ENCODE measurements at places on chromosomes 6 and 20.

DNA sequence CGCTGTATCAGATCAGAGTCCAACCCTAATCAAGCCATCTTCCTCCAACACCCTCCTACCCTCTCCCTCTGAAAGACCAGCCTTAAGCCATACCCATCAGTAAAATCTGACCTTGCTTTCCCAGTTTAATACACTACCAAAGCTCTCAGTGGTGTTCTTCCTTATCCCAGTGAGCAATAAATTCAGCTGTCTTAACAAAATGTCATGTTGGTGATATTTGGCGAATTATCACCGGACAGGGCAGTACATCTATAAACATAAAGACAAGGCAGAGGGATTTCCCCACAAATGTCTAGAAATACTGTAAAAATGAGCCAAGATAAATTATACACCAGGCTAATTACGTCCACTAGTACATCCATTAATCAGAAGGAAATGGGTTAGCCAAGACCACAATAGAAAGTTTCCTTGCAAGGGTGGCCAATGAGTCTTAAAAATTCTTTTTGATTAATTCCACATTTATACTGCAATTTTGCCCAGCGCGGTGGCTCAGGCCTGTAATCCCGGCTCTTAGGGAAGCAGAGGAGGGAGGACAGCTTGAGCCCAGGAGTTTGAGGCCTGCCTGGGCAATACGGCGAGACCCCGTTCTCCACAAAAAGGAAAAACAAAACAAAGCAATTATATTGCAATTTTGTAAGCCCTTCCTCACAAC is 905 bp downstream of the RARS2 start:
- no peak for DNase-seq

DNA sequence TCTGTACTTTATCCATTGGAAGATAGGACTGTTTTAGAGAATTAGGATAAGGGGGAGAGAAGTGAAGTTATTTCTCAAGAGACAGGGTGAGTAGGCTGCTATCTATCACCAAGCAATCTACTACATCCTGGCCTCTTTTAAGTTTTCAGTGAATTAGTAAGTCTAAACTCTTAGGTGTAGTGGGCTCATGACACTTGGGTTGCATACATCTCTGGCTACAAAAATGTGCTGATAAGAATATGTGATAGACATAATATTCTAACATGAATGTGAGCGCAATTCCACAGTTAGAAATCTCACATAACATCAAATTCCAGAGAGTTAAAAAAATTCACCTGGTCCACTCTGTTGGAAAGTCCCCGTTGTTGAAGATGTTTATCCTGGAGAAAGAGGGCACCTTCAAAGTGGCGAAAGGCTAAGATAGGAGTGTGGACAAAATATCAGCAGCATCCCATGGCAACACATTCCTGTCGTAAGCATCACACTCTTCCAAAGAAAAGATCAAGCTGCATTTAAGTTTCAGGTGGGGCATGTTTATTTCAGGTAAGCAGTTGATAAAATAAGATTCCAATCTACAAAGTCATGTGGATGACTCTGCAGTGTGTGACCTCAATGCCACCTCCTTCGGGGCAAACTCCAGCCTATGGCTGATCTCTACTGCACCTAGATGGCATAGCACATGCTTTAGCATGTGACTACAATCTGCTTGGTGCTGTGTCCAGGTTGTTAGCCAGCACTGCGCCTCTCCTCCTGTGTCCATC is 111.7 kb upstream of the NEDD9 start:
- no peak for DNase-seq

- DNase-seq: no peak
Observed at GRCh38 chr6:75381877-75382633, 97.5 kb upstream of the TMEM30A start.

GRCh38 chr20:63381781-63382431 is 20.8 kb upstream of the CHRNA4 start:
- no peak for DNase-seq

- DNase-seq: no peak
Observed at GRCh38 chr20:39878809-39879208, 810.2 kb downstream of the MAFB start.

- DNase-seq: peak; percentile 88
Observed at GRCh38 chr6:168218785-168219566, 100.6 kb downstream of the DACT2 start.

DNA sequence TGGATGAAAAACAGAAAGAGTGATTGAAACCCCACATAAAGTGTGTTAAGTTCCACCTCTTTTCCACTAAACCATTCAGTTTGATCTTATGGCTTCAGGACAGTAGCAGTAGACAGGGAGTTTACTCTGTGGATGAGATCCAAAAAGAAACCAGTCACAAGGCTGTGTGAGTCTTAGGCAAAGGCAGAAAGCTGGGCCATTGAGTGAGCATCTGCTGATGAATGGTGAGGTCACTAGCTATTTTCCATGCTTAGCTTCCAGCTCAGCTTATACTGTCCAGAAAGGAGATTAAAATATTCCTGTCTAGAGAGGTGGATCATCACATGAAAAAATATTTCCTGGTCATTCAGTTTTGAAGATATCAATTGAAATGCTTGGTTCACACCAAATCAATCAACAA is 1643.9 kb downstream of the HACE1 start:
- DNase-seq: no peak

DNA sequence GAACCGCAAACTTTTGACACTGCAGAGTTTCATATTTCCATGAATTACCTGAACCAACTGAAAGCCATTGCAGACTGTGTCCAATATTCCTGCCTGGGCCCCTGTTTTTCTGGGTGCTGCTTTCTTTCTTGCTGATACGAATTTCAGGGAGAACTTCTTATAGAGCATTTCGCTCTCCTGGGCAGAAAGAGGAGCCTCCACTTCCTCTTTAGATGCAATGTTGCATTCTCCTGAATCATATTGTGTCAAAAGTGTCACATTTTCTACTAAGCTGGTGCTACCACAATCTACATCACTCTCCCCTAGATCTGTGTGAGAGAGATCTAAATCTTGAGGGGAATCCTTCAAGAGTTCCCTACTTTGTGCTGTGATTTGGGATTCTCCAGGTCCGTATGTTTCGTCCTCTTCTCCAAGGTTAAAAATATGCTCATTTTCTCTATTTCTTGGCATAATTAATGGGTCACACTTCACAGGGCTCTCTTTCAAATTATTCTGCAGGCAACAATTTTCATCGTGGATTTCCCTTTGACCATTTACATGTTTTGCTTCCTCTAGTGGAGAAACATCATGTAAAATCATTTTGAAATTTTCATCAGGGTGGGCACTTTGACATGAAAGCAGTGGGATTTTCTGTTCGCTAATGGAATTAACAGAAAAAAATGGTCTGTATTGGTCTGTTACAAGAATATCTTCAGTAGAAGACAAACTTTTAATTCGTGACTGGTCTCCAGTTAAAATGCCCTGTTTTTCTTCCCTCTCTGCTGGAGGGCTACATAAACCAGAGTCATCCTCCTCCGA is 102.3 kb downstream of the DST start:
- DNase-seq: no peak

- no peak for DNase-seq
Observed at GRCh38 chr6:170158296-170159021, 132.4 kb downstream of the DLL1 start.

GRCh38 chr20:63313349-63314014 is 20.5 kb downstream of the COL20A1 start:
- DNase-seq: no peak

GRCh38 chr20:38208088-38208487 is 43.0 kb upstream of the TGM2 start:
- no peak for DNase-seq

GRCh38 chr20:51938559-51939258 is 136.4 kb upstream of the SALL4 start:
- no peak for DNase-seq

DNA sequence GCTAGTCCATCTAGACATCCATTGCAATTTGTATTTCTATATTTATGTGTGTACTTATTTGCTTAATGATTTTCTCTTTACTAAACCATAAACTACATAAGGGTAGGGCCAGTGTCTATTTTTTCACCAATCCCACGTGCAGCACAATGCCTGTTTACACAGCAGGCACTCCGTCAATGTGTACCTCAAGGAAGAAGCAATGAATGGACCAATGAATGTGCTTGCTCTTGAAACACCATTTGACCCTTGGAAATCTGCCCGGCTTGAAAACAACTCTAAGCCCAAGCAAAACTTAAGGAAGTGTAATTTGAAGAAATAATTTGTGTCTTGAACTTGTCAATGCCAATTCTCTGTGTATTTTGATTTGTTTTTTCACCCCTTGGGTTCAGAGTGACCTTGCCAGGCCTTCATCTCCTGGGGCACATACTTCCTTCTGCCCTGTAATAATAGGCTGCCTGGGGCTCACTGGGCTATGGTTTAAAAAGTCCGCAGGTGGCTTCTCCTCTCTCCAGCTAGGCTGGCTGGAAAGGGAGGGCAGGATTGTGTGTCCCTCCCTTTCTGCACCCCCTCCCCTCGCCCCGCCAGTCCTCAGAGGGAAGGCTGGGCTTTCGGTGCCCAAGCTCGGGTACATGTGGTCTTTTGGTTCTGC is 140.8 kb upstream of the ARMC2 start:
- no peak for DNase-seq

- no peak for DNase-seq
Observed at GRCh38 chr6:78513856-78514255, 353.5 kb upstream of the IRAK1BP1 start.

GRCh38 chr6:101799531-101799930 is 406.0 kb downstream of the GRIK2 start:
- no peak for DNase-seq

- no peak for DNase-seq
Observed at GRCh38 chr6:90947184-90948064, 360.6 kb upstream of the MAP3K7 start.

DNA sequence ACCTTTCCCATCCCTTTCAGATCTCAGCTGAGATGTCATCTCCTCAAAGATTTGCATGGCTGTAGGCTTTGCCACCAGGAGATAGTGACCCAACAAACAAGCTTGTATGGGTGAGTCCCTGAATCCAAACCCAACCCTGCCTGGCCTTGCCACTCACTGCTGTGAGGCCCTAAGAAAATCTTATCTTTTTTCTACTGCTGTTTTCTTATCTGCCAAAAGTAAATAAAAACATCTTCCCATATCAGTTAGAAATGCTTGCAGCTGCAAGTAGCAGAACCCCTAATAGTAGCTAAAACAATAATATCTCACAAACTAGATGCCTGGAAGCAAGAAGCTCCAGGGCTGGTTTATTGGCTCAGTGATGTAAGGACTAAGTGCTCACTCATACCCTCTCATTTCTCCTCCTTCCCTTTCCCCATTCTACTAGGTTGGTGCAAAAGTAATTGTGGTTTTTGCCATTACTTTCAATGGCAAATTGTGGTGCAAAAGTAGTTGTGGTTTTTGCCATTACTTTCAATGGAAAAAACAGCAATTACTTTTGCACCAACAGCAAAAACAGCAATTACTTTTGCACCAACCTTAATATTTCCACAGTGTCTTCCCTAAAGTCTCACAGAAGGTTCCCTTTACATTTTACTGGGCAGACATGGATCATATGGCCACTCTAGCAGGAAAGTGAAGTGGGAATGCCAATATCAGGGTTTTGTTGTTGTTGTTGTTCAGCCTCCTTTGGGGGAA is 56.7 kb upstream of the PSMF1 start:
- DNase-seq: no peak

GRCh38 chr20:38888059-38888831 is 38.0 kb upstream of the FAM83D start:
- no peak for DNase-seq

DNA sequence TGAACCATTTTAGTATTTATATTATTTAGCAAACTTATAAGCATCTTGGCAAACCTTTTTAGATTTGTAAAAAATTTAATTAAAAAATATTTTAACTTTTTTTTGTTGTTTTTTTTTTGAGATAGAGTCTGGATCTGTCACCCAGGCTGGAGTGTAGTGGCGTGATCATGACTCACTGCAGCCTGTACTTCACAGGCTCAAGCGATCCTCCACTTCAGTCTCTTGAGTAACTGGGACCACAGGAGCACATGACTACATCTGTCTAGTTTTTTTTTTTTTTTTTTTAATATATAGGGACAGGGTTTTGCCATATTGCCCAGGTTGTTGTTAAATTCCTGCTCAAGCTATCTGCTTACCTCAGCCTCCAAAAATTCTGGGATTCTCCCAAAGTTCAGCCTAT is 161.1 kb downstream of the EYS start:
- no peak for DNase-seq

DNA sequence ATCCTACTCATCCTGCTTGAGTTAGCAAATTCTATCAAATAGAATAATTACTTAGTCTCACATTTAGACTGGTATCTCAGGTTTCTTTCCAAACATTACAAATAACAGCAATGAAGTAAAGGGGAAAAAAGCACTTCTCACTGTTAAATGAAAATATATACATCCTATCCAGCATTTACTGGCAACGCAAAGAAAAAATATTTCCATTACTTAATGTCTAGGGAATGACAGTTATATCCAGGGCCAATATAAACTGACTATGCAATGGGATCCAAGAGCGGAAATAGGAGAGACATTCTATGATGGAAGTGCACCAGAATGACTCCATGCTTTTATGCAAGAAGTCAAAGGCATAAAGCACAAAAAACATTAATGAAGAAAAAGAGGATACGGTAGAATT is 60.3 kb downstream of the ME1 start:
- DNase-seq: no peak

DNA sequence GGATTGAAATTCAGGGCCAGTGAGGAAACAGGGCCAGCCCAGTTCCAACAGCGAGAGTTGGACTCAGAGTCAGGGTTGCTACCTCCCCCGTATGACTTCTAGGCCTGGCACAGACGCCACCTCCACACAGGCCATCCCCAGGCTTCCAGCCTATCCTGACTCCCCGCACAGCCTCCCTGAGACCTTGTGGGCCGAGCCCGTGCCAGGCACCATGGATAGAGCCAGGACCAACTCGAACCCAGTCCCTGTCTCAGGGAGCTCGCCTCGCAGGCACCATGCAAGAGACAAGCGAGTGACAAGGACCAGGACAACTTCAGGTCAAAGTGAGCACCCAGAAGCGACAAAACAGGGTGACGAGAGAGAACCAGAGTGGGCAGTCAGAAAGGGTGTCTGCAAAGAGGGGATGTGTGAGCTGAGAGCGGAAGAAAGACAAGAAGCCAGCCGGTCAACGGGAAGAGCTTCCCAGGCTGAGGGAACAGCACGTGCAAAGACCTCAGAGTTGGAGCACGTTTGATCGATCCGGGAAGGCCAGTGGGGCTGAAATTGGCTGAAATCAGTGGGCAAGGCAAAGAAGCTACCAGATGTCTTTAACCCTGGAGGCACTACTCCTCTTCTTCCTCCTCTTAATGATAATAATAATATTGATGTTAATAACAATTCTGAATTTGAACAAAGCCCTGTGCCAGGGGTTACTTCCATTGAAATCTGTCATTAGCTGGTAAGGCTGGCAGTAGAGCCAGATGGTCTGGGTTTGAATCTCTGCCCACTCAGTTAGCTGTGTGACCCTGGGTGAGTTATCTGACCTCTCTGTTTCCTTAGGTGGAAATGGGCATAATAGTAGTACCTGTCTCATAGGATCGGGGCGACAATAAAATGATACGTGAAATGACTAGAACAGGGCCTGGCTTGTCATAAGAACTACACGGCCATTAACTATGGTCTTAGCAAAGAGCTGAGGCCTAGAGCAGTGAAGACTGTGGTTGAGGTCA is 45.0 kb downstream of the KIAA1755 start:
- no peak for DNase-seq
